Right cardiac atrium (tissue), 5 donors: ENCODE measurements at places on chromosomes 13 and 19. TPM values are rescaled to one million over a fixed set of nuclear protein-coding genes. Genes with fewer than 3 reads are reported as not detected.

Gene ADGRE3
- polyA plus RNA-seq: not detected

DNA sequence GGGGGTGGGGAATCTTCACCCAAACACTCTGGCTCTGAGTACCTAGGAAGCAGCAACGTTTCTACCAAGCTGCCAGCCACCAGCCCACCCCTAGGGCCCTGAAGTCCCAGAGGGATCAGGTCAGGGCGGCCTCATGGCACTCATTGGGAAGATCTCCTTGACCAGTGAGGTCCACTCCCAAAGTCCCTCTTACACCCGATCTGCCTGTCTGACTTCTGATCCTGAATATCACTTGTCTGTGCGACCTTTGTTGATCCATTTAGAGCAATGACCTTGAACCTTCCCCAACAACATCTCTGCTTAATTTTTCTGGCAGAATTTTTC is 2.1 kb upstream of the GNA15 start:
- no peak for DNase-seq

Gene PROZ
- 0.14 TPM for polyA plus RNA-seq

GRCh38 chr19:46634656-46635218 is 1.3 kb downstream of the GNG8 start:
- DNase-seq: no peak

Gene EPS8L1
- 2.2 TPM for polyA plus RNA-seq

DNA sequence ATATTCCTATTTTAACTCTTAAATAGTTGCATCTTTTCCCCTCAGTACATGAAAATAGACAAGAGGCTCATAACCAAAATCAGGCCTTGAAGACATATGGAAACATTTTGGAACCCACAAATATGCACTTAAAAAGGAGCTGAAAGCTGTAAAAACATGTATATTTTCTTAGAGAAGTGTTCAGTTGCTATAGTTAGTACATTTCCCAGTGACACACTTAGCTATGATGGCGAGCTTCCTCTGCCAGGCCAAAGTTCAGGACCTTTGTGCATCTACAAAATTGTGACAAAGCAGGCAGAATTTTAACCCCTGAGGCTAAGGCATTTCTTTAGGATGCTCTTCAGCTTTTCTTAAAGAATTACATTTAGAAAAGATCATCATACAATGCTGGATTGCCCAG is 54.5 kb downstream of the RCBTB2 start:
- DNase-seq: no peak

Gene PRKCSH
- polyA plus RNA-seq: 80.1 TPM

- no peak for DNase-seq
These were observed 174.6 kb downstream of the SUCLA2 start for GRCh38 chr13:47826471-47826870.

GRCh38 chr13:47146991-47147811 is 250.3 kb upstream of the HTR2A start:
- DNase-seq: no peak

- no peak for DNase-seq
These were observed 17.7 kb downstream of the METTL21C start for GRCh38 chr13:102677122-102677521.

GRCh38 chr19:9871626-9872338 is 36.7 kb downstream of the PIN1 start:
- DNase-seq: no peak

Gene FPR1
- 0.97 TPM for polyA plus RNA-seq

DNA sequence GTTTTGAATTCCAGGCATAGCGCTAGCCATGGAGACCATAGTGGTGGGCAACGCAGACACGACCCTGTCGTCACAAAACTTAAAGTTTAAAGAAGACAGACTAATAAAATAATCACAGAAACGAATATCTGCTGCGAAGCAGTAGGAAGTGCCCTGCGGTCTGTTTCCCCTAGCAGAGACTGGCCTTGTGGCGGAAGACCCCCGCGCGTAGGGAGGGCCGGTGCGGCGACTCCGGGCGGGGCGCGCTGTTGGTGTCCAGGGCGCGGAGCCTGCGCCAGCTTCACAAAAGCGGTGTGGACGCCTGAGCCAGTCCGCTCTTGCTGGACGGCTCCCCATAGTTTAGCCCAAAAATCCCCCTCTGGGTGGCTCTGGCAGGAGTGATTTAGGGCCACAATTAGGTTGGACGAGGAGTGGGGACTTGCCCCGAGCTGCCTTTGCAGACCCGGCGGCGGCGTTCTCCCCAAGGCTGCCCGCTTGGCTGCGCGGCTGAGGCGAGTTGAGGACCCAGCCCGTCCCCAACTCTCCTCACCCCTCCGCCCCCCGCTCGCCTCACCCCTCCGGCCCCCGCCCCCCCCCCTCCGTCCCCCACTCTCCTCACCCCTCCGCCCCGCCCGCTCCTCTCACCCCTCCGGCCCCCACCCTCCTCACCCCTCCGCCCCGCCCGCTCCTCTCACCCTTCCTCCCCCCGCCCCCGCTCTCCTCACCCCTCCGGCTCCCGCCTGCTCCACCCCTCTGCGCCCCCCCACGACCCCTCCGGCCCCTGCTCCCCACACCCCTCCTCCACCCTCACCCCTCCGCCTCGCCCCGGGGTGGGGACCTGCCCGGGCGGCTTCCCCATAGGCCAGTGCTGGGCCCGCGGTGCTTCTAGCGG is 14.2 kb upstream of the LATS2 start:
- DNase-seq: no peak

GRCh38 chr13:69641773-69642172 is 465.9 kb upstream of the ATXN8OS start:
- DNase-seq: no peak

- DNase-seq: no peak
These were observed 96.6 kb downstream of the TEX26 start for GRCh38 chr13:31029102-31029501.

DNA sequence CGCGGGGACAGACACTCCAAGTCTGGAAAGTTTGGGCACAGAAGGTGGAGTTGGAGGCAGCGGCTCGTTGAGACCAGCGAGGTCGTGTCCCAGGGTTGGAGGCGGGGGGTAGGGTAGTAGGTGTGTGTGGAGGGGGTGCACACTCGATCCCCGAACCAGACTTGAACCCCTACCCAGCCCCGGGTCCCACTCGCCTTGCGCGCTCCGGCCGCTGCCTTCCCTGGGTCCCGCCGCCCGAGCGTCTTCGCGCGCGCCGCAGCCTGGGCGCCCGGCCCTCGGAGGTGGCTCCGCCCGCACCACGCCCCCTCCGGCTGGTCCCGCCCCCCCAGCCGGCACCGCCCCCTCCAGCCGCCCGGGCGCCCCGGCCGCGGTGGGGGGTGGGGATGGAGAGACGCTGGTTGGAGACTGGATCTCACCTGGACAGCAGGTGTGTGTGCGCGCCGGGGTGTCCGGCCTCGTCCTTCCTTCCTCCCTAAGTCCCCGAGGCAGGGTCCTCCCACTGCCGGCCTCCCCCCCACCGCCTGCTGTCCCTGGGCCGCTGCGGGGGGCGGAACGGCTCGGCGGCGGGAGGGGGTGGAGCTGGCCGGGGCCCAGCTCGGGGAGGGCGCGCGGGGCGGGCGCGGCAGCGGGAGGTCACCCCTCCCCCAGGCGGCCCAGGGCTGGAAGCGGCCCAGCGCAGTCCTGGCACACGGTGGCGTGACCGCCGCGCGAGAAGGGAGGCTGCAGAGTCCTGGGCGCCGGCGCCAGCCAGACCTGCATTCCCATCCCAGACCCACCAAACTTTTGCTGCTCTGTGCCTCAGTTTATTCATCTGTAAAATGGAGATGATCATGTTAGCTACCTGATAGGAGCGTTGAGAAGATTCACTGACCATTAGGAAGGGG is at the start of gene KANK2:
KANK2 (minus strand) TSS at position 255 of the 884 bp plus-strand sequence. CDS start 3,034 bp downstream, outside the sequence.
- DNase-seq: peak; percentile 96

DNA sequence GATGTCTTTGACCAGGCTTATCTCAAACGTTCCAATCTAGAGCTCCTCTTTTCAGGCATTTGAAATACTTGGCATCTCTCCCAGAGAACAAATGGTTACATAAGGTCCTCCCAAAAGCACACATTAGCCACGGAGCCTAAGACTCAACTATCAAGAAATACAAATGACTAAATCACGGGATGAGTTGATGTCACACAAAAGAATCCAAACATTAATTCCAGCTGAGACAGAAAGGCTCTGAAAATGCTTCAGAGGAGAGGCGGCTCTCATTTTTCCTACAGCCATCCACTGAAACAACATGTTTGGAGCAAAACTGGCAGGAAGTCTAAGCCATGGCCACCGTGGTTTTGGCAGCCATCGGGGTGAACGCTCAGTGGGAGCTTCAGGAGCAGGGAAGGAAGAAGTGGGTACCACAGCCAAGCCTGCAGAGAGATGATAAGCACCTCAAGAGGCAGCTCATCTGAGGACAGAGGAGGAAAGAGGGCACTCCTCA is 122.5 kb downstream of the STK24 start:
- DNase-seq: peak; percentile 57

Gene SMAD9
- 4.9 TPM for polyA plus RNA-seq

DNA sequence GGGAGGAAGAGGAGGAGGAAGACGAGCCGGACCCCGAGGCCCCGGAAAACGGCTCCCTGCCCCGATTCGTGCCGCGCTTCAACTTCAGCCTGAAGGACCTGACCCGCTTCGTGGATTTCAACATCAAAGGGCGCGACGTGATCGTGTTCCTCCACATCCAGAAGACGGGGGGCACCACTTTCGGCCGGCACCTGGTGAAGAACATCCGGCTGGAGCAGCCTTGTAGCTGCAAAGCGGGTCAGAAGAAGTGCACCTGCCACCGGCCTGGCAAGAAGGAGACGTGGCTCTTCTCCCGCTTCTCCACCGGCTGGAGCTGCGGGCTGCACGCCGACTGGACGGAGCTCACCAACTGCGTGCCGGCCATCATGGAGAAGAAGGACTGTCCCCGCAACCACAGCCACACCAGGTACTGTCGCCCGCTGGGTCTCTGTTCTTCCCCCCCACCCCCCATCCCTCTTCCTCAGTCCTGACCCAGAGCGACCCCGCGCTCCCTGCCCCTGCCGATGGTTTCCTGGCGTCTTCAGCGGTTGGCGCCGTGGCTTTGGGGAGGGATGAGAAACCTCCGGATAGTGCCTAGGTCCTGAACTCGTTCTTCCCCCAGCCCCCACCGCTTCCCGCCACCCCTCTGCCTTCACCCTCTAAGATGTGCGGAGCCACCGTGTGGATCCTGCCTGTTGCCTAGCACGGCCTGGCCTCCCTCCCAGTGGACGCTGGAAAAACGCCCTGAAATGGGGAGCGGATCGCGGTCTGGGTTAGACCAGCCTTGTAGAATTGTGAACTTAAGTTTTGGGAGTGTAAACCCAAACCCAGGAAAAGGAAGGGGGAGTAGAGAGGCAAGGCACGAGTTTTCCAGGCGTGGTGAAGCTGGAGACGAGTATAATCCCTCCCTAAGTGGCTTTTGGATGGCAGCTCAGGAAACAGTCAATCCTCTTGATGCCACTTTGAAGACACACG is 1.5 kb downstream of the HS6ST3 start:
- peak; percentile 71 for DNase-seq

- DNase-seq: peak; percentile 73
These were observed 486 bp upstream of the SPINT2 start for GRCh38 chr19:38263689-38264485.

DNA sequence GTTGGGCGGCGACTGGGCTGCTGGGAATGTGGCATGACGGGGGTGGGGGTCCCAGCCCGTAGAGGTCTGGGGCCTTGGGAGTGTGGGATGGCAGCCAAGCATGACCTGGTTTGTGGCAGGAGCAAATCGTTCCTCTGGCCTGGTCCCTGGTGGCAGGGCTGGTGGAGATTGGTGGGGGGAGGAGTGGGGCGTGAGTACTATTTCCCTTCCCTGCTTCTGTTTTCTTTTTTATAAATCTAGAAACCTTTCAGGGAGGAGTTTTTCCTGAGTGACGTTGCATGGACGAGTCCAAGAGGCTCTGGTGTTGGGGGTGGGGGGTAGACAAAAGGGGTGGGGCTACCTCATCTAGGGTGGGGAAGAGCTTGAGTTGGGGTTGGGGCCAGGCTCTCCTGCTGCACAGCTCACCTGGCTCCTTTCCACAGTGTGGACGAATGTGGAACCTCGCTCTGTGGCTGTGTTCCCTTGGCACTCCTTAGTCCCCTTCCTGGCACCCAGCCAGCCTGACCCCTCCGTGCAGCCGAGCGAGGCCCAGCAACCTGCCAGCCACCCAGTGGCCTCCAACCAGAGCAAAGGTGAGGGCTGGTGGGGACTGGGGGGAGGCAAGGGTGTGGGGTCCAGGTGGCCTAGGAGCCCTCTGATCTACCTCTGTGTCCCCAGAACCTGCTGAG is 15.4 kb upstream of the PRR19 start:
- DNase-seq: peak; percentile 72

Gene SIGLEC8
- polyA plus RNA-seq: not detected

DNA sequence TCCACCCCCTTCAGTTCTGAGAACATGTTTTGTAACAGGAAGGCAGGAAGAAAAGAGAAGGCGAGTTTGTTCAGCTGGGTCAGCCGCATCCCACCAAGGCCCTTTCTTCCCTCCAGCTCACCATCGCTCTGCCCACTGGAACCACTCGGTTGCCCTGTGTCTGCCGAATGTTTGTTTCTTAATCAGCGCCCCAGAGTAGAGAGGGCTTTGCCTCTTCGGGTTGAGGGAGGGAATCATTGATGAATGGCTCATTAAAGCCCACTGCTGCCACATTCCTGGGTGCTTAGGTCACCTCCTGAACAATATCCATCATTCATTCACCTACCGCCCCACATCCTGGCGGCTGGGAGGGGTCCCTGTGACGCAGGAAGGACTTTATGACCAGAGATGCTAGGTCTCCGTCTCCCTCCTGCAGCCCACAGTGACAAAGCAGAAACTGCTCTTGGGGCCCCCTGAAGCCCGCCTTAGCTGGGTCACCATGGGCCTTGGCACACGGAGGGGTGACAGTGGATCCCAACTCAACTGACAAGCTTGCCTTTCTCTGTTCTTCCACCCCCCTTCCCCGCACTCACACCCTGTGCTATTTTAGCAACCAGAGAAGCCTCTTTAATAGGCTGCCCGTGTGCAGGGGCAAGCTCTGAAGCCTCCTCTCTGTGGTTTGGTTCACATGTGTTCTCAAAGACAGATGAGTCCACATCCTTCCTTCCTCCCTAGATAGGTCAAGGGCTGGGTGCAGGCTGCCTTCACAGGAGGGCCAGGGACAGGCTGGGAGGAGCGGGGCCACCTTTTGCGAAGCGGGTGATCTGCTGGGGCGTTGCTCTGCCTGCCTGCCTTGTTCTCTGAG is 46.2 kb downstream of the ACTN4 start:
- peak; percentile 52 for DNase-seq

- no peak for DNase-seq
These were observed 661.5 kb downstream of the LIG4 start for GRCh38 chr13:107553838-107554237.

Gene ZNF729
- polyA plus RNA-seq: not detected

DNA sequence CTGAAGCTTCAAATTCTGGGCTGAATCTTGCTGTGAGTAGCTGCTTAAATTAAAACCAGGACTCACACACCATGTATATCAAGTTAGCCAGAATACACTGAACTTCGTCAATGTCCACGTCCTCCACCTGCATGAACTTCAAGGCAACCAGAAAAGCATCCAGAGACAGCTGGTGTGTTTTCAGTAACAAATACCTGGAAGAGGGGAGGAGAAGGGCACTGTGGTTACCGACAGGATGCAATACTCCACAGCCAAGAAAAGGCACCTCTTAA is 20.4 kb downstream of the PROZ start:
- DNase-seq: no peak

- DNase-seq: no peak
These were observed 117.8 kb downstream of the IRS2 start for GRCh38 chr13:109668433-109669233.

Gene POLR2I
- 121 TPM for polyA plus RNA-seq

Gene ZNF548
- 10.7 TPM for polyA plus RNA-seq
